ENCODE measurements at places on chromosomes 3 and 15.
A peak's percentile ranks its signal among the peaks of the same experiment; 100 is the strongest.

DNA sequence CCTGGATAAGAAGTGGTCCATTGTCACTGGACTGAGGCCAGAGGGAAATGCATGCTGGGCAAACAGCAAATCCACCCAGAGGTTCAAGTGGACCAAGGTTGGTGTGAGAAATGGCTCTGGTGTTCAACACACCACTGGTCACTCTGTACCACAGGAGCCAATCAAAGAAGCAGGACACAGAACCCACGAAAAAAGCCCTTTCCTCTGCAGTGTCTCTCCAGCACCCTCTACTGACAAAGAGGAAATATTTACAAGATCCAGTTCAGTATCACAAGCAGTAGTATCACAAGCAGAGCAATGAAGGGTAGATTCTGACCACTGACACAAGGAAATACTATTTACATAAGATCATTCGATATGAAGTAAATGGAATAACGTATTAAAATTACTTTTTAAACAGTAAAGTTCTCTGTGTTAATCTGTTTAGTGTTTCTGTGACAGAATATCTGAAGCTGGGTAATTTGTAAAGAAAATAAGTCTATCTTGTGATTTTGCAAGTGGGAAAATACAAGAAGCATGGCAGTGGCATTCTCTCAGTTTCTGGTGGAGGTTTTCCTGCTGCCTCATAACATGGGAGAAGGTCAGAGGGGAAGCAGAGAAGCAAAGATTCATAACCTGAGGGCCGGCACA is 390.7 kb downstream of the EFHB start:
- DNase-seq, result peak; percentile 32

- DNase-seq, result peak; percentile 57
Measured at GRCh38 chr15:76160426-76161152, 100.8 kb downstream of the TMEM266 start.

GRCh38 chr3:12556314-12556689 is 585 bp upstream of the MKRN2 start:
- no peak for DNase-seq

DNA sequence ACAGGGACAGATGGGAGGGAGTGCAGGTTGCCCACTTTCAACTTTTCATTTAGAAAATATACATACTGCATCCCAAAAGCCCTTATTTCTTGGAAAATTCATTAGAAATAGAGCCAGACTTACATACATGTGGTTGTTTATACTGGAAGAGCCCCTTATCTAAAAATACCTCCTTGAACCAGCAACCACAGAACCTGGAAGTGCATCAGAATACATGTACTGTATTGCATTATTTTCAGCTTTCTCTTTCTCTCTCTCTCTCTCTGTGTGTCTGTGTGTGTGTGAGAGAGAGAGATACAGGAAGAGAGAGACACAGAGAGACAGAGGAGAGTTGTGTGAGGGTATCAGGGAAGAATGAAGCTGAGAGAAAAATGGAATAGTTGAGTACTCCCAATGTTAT is 29.5 kb upstream of the LSAMP start:
- no peak for DNase-seq

DNA sequence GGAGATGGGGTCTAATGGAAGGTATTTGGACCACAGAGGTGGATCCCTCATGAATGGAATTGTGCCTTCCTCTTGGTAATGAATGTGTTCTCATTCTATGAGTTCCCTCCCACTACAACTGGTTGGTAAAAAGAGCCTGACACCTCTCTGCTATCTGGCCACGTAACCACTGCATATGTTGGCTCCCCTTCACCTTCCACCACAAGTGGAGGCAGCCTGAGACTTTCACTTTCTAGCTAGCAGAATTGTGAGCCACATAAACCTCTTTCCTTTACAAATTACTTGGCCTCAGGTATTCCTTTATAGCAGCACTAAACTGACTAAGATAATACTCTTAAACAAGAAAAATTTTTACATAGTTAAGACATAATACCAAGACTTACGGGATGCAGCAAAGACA is 155.3 kb downstream of the NR1I2 start:
- no peak for DNase-seq

DNA sequence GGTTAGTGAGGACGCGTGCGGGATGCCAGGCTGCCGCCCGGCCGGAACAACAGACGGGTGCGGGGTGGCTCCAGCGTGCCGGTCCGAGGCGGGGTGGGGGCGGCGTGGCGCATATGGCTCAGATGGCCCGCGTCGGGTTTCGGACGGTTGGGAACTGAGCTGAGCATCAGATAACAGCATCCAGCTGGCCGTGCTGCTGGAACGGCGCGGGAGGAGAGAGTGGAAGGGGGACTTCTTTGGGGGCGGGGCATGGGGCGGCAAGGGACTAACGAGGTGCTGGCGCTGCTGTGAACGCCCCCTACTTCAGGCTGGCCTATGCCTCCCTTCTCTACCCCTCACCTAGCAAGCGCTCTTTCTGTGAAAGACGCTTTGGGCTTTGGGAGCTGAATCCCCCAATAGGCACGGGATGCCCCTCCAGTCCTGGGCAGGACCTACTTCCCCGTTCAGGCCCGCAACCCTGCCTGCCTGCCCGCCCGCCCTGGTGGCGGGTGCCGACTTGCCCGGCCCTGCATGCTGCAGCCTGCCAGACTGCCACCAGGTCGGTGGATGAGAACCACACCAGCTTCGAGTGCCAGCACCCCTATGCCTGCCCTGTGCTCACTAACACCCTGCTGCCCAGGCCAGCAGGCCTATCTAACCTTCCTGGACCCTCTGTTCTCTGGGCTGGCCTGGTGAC is 542 bp downstream of the INKA1 start:
- DNase-seq, result peak; percentile 86

- DNase-seq, result no peak
Measured at GRCh38 chr15:76353023-76353577, 16.5 kb downstream of the ISL2 start.

- no peak for DNase-seq
Measured at GRCh38 chr3:65044401-65044800, 356.6 kb upstream of the ADAMTS9 start.

- DNase-seq, result no peak
Measured at GRCh38 chr3:190575437-190576185, 61.7 kb downstream of the IL1RAP start.

DNA sequence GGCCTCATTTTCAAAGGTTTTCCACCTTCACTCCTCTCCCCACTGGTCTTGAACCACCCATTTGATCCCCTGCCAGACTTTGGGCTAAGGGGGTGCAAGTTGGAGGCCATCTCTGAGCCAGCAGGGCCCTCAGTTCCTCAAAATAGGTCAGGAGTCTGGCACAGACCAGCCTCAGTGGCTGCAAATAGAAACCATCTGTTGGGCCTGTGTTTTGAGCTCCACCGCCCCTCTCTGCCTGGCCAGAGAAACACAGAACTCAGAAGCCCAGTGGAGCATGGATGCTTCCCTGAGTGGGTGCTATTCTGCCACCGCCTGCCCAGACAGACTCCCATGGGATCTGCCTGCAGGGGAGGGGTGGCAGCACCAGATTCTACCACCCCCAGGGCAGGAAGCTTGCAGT is 56.3 kb downstream of the CORO2B start:
- no peak for DNase-seq

- DNase-seq, result no peak
Measured at GRCh38 chr3:159731254-159731653, 257.4 kb upstream of the IL12A start.

DNA sequence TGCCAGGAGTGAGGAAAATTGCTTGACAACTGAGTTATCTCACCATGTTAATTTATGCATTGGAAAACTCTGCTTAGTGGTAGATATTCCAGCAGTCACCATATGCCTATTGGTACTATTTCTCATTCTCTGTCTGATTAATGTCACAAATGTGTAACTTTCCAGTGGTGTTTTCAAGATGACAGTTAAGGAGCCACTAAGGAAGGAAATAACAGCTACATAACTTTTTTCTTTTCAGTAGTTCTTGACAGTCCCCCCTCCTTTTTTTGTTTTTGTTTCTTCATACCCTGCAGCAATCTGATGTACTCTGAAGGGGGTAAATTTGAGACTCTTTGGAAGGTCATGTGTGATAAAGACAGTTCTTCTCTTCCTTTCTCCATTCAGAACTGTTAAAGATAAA is 13.1 kb downstream of the RASA2 start:
- no peak for DNase-seq

GRCh38 chr15:31391687-31392671 is 65.3 kb downstream of the KLF13 start:
- no peak for DNase-seq

DNA sequence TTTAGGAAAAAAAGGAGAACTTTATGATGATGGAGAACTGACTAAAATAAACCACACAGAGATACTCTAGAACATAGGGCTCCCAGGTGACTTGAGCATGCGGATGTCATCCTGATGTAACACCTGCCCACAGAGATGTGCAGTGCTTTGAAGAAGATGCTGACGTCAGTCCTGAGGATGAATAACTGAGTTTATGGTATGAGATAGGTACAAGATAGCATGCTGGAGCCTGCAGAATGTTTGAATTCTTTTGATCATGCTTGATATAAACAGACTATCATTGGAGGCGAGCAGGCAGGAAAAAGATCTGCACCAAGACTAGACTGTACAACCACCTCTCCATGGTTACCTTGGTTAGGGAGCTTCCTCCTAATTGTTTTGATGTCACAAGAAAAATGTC is 12.4 kb downstream of the CCR4 start:
- DNase-seq, result peak; percentile 77

GRCh38 chr15:39922462-39923092 is 2.5 kb upstream of the GPR176 start:
- DNase-seq, result no peak

GRCh38 chr15:31488437-31489204 is 162.0 kb downstream of the KLF13 start:
- DNase-seq, result peak; percentile 74

DNA sequence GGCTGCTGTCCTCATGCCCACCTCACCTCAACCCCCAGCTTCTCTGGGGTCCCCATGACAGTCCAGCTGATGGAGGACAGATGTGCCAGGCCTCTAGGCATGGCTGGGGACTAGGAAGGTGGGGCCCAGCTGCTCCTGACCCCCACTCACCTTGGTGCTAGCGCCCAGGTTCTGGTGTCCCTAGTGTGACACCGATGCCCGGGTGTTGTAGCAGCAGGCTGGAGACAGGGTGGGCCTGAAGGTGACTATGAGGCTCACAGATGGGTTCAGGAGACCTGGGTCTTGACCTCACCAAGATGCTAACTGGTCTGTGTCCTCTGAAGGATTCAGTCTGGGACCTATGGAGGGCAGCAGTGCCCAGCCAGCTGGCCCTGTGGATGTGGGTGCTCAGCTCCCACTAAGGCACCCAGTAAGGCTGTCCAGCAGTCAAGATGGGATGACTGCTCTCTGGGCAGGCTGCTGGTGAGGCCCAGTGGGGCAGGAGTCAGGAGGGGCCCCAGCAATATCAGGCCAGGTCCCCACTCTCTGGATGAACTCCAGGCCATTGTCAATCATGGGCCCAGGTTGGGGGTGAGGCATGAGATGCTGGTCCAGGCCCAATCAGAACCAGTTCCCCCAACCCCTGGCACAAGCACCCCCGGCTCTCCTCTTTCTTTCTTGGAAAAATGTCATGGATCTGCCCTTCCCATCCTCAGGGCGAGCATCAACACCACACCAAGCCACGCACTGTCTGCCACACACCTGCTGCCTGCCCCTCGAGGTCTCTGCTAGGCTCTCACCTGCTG is 33.0 kb downstream of the ALDH1L1 start:
- DNase-seq, result no peak

GRCh38 chr15:92574161-92574560 is 81.4 kb downstream of the FAM174B start:
- no peak for DNase-seq

DNA sequence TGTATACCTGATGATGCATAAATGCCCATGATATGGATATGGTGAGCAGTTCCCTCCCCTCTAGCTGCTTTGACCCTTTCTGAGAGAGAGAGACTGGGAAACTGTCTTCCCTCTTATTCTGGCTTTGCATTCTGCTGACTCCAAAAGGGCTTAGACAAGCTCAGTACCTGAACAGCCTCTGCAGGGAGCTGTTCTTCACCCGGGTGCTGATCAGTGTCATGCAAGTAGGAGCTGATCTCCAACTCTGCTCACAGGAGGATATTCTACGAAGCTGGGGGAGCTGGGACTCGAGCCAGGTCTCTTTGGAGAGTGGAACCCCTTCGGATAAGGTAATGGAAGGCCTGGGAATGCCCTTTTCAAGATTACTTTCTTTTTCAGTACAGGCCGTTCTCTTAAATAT is 237.1 kb downstream of the RYR3 start:
- DNase-seq, result peak; percentile 52

DNA sequence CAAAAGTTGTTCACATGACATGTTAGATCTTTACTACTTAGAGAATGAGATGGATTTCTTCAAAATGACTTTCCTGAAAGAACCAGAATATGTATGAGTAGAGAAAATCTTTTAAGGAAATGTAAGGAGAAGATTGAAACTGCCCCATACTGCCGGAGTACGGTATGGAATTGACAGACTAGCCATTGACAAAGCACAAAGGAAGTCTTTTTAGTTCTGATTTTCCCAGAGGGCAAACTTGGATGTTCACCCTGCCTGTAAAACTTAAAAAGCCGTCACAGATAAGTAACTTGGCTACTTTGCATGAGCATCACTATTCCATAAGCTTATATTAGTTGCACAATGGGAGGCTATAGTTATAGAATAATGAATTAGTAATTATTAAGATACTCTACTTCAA is 93.8 kb downstream of the NECTIN3 start:
- DNase-seq, result no peak

DNA sequence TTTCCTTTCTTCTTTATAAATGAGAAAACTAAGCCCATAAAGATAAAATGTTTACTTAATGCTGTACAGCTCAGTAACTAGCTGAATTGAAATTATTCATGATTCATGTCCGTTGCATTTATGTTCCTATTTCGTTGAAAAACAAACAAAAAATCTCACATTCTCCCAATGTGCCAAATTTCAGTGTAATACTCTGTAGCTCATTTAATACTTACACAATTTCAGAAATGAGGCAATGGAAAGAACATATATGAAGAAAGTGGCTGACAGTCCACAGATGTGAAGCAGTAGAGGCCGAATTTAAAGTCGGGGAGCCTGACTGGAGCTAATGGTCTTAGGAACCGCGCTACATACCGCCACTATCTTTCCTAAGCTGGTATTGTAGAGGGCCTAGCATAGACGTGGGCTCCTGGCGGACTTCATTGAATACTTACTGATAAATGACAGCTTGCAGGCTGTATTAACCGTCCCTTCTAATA is 651 bp downstream of the PLSCR2 start:
- DNase-seq, result peak; percentile 14

- peak; percentile 87 for DNase-seq
Measured at GRCh38 chr3:184741259-184741556, 29.3 kb upstream of the MAGEF1 start.

- peak; percentile 73 for DNase-seq
Measured at GRCh38 chr3:180420016-180420415, 181.9 kb upstream of the TTC14 start.

DNA sequence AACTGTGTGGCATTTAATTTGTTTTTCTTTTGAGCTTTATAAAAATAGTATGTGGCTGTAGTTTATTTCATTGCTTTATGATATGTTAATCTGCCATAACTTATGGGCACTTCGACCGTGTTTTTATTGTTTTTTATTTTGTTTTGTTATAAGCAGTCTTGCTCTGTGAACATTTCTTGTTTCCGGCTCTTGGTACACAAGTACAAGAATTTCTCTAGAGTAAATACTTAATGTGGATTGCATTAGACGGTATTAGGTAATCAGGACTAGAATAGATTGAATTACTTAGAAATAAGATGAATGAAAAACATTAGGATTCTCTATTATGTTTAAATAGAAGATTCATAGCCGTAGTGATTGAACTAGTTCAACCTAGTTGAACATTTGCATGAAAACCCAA is 2.1 kb downstream of the ZFAND6 start:
- peak; percentile 40 for DNase-seq

GRCh38 chr3:29683018-29683993 is 402.4 kb downstream of the RBMS3 start:
- peak; percentile 64 for DNase-seq
